ENCODE measurements at places on chromosomes 12 and 14.

GRCh38 chr12:126535971-126536370 lies 1470.7 kb downstream of the AACS start:
- DNase-seq = no peak

DNA sequence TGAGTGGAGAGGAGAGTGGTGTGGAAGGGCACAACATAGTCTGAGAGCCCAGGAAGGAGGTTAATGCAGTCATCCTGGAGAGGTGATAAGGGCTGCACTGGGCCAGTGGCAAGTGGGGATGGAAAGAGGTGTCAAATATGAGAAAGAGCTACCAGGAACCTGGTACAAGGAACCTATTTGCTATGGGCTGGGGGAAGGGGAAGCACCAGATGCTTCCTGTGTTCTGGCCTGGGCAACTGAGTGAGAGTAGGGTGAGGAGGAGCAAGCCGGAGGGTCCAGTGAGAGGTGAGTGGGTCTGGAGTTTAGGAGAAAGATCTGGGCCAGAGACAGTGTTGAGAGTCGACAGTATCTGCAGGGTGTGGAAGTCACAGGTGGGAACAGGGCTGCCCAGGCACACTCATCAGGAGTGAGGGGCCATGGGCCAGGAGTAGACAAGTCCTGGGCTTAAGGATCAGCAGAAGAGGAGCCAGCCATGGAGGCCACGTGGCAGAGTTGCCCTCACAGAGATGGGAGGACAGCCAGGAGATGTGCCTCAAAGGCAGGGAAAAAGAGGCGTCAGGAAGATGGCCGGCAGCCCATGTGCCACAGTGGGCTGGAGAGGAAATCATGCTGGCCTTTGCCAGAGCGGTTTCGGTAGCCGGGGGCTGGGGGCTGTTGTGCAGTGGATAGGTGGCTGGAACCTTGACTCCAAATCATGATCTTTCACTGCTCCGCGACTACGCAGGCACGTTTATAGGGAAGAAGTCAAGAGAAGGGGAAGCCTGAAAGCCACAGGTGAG lies 2.9 kb upstream of the AQP6 start:
- no peak for DNase-seq

- DNase-seq = no peak
Measured at GRCh38 chr14:69036757-69037506, 57.8 kb upstream of the ACTN1 start.

DNA sequence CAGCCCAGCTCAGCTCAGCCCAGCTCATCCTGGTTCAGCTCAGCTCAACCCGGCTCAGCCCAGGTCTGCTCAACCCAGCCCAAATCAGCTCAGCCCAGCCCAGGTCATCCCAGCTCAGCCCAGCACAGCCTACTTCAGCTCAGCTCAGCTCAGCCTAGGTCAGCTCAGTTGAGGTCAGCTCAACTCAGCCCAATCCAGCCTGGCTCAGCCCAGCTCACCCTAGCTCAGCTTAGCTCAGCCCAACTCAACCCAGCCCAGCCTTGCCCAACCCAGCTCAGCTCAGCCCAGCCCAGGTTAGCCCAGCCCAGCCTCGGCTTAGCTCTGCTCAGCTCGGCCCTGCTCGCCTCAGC lies 332.3 kb downstream of the TMEM121 start:
- DNase-seq = no peak

- no peak for DNase-seq
Measured at GRCh38 chr12:125387206-125387605, 322.0 kb downstream of the AACS start.
